Vagina (tissue), 2 donors: ENCODE measurements at places on chromosomes 13 and 19.
A peak's percentile ranks its signal among the peaks of the same experiment; 100 is the strongest.

DNA sequence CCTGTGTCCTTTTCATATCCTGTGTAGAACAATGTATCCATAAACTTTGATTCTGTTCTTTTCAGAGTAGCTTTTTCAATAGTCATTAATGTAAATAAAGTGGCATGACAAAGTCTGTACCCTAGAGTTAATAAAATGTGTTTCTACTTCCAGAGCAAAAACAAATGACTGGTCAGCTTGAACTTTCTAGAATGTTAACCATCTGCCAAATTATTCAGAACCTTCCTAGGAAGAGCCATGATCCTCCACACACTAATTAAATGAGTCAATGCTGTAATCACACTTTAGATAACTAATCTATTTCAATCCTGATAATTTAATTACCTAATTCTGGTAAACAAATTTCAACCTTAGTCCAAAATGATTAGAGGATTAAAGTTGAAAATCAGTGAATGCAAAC is 73.2 kb downstream of the DIAPH3 start:
- H3K36me3 ChIP-seq, result no peaks in the 10 kb centered on the region
- H3K27ac ChIP-seq, result no peak overlapping the region
- H3K4me3 ChIP-seq, result no peak overlapping the region
- no peaks in the 10 kb centered on the region for H3K27me3 ChIP-seq
- DNase-seq, result no peak

GRCh38 chr19:19434483-19435045 is 29.1 kb downstream of the GATAD2A start:
- no peaks in the 10 kb centered on the region for H3K27me3 ChIP-seq
- no peak for DNase-seq
- H3K4me3 ChIP-seq, result no peak overlapping the region
- H3K36me3 ChIP-seq, result no peaks in the 10 kb centered on the region

DNA sequence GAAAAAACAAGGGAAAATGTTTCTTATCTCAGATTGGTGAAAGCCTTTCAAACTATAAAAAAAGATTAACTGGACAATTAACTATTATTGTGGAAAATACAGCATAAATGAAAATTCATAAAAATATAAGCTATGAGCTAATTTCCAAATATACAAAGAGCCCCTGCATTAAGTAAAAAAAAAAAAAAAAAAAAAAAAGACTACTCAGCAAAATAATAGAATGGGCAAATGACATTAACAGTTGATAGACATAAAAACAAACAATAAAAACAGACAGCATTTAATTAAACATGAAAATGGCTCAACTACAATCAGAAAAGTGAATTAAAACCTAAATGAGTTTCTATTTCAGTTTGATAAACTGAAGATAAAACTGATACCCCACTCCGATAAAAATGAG is 77.5 kb downstream of the RBM26 start:
- H3K27me3 ChIP-seq, result no peaks in the 10 kb centered on the region
- H3K36me3 ChIP-seq, result peaks cover 7% of the 10 kb centered on the region
- no peak overlapping the region for H3K27ac ChIP-seq
- H3K4me3 ChIP-seq, result no peak overlapping the region

GRCh38 chr13:59846845-59847620 is 316.7 kb downstream of the DIAPH3 start:
- no peak overlapping the region for H3K4me3 ChIP-seq
- H3K36me3 ChIP-seq, result no peaks in the 10 kb centered on the region
- no peak overlapping the region for H3K27ac ChIP-seq

DNA sequence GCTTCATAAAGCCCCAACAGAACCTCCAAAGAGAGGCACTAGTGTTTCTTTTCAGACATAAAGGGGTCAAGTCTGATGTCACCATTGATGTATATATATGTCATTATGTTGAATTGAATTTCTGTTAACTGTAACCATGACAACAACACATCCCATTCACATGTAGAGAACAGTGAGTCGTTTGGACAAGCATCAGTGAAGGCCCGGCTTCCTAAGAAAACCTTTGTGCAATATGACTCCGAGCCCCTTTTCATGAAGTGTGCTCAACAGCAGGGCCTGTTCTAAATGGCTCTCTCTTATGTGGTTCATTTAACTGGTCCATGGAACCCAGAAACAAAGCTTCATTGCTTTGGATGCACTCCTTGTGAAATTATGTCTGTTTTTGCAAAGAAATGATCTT is 67.2 kb upstream of the UBL3 start:
- DNase-seq, result no peak
- no peaks in the 10 kb centered on the region for H3K27me3 ChIP-seq
- no peak overlapping the region for H3K27ac ChIP-seq
- H3K4me1 ChIP-seq, result peaks cover 2% of the 10 kb centered on the region

DNA sequence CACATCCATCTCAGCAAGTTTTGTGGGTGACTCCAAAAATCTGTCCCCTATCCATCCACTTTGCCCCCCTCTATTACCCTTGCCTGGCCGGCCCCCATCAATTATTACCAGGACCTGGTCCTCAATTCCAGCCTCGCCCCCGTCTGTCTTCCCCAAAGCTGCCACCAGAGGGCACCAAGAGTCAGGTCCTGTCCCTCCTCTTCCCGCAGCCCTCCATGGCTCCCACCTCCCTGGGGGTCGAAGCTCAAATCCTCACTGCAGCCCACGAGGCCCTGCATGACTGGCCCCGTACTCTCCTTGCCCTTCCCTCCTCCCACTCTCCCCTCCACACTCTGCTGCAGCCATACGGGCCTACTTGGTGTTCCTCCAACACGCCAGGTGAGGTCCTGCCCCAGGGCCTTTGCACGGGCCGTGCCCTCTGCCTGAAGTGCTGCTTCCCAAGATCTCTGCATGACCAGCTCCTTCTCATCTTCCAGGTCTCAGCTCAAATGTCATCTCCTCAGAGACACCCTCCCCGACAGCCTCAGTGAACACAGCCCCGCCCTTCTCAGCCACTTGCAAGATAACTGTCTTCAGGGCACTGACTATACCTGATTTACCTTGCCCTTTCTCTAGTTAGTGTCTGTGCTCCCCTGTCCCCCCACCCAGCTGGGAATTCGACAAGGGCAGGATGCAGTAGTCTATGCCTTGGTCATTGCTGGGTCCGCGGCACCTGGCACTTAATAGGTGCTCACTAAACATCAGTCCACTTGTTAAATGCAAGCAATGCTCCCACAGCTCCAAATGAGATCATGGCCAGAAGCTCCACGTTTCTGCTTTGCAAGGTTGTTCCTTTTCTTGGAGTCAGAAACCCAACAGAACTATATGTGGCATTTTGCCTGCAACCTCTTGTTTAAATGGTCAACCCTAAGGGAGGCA is 16.8 kb upstream of the SEMA6B start:
- no peak overlapping the region for H3K4me3 ChIP-seq
- DNase-seq, result no peak
- no peaks in the 10 kb centered on the region for H3K27me3 ChIP-seq

DNA sequence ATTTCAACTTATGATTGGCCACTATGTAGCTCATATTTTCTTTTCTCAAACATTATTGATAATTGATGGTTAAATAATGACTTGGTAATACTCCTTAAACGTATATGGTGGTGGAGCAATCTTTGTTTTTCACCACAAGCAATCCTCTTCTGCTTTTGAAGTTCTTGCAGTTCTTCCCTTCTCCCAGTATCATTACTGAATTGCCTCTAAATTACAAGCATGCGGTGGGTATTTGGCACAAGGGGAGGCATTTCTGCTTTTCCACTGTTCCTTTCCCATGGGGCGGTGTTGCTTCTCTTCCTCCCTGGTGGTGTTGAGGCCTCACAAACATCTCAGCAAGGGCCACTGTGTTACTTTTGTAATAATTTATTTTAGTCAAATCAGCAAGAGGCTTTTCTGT is 234.4 kb upstream of the RXFP2 start:
- H3K36me3 ChIP-seq, result no peaks in the 10 kb centered on the region
- no peak for DNase-seq
- no peaks in the 10 kb centered on the region for H3K4me1 ChIP-seq
- H3K27ac ChIP-seq, result no peak overlapping the region

DNA sequence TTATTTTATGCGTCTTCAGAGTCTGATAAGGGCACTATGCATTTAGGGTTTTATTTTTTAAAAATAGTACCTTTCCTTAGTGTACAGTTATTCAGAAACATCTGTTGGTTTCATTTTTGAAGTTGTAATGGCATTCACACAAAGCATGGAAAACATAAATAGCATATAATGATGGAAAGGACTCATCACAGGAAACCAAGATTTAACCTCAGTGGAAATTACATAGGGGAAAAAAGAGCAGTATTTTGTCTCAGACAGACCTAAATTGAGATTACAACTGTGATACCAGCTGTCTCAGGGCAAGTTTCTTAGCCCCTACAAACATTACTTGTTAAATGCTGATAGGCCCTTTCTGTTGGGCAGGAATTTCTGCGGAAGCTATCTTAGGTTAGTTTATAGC is 57.2 kb downstream of the NHLRC3 start:
- H3K4me1 ChIP-seq, result no peaks in the 10 kb centered on the region
- no peaks in the 10 kb centered on the region for H3K27me3 ChIP-seq
- DNase-seq, result no peak
- H3K4me3 ChIP-seq, result no peak overlapping the region
- H3K27ac ChIP-seq, result no peak overlapping the region
- no peaks in the 10 kb centered on the region for H3K36me3 ChIP-seq

GRCh38 chr19:3383121-3383722 is 16.8 kb downstream of the NFIC start:
- H3K27ac ChIP-seq, result peak overlapping the region; percentile 97
- DNase-seq, result no peak
- peaks cover 12% of the 10 kb centered on the region for H3K36me3 ChIP-seq
- no peaks in the 10 kb centered on the region for H3K27me3 ChIP-seq

GRCh38 chr19:4559569-4559968 is at the start of gene SEMA6B:
SEMA6B (minus strand) TSS chr19:4559684; CDS start chr19:4558457, 1,227 bp downstream.
- H3K4me3 ChIP-seq, result peak within 1 kb of the TSS; percentile 25
- H3K27me3 ChIP-seq, result no peaks in the 10 kb centered on the region
- no peaks in the 10 kb centered on the region for H3K36me3 ChIP-seq
- H3K4me1 ChIP-seq, result no peaks in the 10 kb centered on the region

- H3K4me3 ChIP-seq, result no peak overlapping the region
- no peaks in the 10 kb centered on the region for H3K36me3 ChIP-seq
- no peak for DNase-seq
- H3K27me3 ChIP-seq, result no peaks in the 10 kb centered on the region
- no peaks in the 10 kb centered on the region for H3K4me1 ChIP-seq
These were observed 82.2 kb downstream of the EDNRB start for GRCh38 chr13:77836423-77836822.

DNA sequence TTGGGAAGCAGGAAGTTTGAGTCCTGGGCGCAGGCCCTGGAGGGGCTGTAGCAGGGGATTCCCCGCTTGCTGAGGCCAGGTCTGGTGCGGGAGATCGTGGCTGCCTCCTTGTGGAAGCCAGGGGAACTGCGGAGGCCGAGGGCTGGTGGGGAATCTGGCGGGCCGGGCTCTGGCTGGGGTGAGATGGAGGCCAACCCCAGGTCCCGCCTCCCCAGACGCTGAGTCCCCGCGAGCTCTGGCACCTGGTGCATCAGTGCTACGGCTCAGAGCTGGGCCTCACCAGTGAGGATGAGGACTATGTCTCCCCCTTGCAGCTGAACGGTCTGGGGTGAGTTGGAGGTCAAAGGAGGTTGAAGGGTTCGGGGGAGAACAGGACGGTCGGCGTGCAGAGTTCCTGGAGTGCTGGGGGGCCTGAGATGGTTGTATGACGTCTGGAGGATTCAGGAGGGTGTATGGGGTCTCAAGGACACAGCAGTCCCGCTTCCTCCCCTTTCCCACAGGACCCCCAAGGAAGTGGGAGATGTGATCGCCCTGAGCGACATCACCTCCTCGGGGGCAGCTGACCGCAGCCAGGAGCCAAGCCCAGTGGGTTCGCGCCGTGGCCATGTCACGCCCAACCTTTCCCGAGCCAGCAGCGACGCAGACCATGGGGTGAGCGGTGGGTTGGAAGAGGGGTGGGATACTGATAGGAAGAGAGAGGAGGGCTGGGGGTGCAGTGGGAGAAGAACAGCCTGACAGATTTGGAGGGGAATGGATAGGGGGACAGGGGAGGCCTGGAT is 13.1 kb downstream of the GRAMD1A start:
- H3K4me3 ChIP-seq, result no peak overlapping the region
- H3K36me3 ChIP-seq, result peaks cover 55% of the 10 kb centered on the region
- H3K27ac ChIP-seq, result peak overlapping the region; percentile 21
- DNase-seq, result no peak
- no peaks in the 10 kb centered on the region for H3K27me3 ChIP-seq

GRCh38 chr19:43623889-43624670 is 4.7 kb upstream of the ZNF428 start:
- H3K27ac ChIP-seq, result no peak overlapping the region
- H3K36me3 ChIP-seq, result no peaks in the 10 kb centered on the region
- no peaks in the 10 kb centered on the region for H3K27me3 ChIP-seq
- no peak overlapping the region for H3K4me3 ChIP-seq
- H3K4me1 ChIP-seq, result peaks cover 9% of the 10 kb centered on the region
- no peak for DNase-seq

DNA sequence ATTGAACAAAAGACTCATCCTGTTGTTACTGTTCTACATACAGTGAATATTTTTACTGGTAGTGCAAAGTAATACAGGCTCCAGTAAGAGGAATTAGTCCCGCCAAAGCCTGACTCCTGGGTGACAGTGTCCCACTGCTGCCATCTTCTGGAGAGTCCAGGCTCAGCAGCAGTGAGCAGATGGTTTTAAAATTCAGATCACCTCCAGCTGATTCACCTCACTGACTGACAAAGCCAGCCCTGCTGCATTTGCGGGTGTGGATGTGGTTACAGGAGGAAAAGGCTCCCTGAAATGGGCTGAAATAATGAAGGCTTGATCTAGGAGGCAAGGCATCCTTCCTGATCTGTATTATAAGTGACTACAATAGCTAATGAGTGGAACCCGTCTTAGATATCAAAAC is 18.3 kb downstream of the PABPC3 start:
- no peaks in the 10 kb centered on the region for H3K27me3 ChIP-seq
- H3K27ac ChIP-seq, result no peak overlapping the region
- DNase-seq, result no peak
- H3K4me3 ChIP-seq, result no peak overlapping the region
- H3K4me1 ChIP-seq, result no peaks in the 10 kb centered on the region

DNA sequence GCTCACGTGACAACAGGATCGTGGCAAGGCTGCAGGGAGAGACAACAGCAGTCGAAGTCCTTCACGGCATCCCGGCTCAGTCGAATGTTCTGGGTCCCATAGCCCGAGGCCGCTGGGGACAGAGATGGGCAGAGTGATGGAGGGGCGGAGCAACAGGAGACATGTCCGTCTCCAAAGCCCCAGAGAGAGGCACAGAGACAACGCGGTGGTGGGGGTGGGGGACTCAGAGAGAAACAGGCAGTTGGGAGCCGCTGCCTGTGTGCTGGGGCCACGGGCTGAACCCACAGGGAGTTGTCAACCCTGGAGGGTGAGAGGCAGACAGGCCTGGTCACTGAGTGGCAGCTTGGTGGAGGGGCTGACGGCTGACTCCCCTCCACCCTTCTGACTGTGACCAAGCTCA is 20.4 kb downstream of the NOSIP start:
- peaks cover 41% of the 10 kb centered on the region for H3K36me3 ChIP-seq
- H3K4me3 ChIP-seq, result no peak overlapping the region
- no peaks in the 10 kb centered on the region for H3K27me3 ChIP-seq
- peaks cover 21% of the 10 kb centered on the region for H3K4me1 ChIP-seq
- no peak overlapping the region for H3K27ac ChIP-seq

- peaks cover 45% of the 10 kb centered on the region for H3K4me1 ChIP-seq
- peaks cover 31% of the 10 kb centered on the region for H3K27me3 ChIP-seq
- no peak overlapping the region for H3K27ac ChIP-seq
- H3K36me3 ChIP-seq, result no peaks in the 10 kb centered on the region
These were observed 1.0 kb downstream of the PDX1 start for GRCh38 chr13:27920677-27921420.
